Naive thymus-derived CD4-positive, alpha-beta T cell (primary cell): ENCODE measurements at places on chromosomes 4 and X. TPM values are rescaled to one million over a fixed set of nuclear protein-coding genes. Genes with fewer than 3 reads are reported as not detected.

SHROOM4 gene
- polyA plus RNA-seq = not detected

- no peaks in the 10 kb centered on the region for H3K4me1 ChIP-seq
- no peaks in the 10 kb centered on the region for H3K36me3 ChIP-seq
- H3K4me3 ChIP-seq = no peak overlapping the region
- H3K27me3 ChIP-seq = no peaks in the 10 kb centered on the region
- H3K27ac ChIP-seq = no peak overlapping the region
Measured at GRCh38 chr4:6444582-6444981, 27.8 kb downstream of the PPP2R2C start.

HSFX4 gene
- polyA plus RNA-seq = not detected

MAGEA4 gene
- polyA plus RNA-seq = not detected

DNA sequence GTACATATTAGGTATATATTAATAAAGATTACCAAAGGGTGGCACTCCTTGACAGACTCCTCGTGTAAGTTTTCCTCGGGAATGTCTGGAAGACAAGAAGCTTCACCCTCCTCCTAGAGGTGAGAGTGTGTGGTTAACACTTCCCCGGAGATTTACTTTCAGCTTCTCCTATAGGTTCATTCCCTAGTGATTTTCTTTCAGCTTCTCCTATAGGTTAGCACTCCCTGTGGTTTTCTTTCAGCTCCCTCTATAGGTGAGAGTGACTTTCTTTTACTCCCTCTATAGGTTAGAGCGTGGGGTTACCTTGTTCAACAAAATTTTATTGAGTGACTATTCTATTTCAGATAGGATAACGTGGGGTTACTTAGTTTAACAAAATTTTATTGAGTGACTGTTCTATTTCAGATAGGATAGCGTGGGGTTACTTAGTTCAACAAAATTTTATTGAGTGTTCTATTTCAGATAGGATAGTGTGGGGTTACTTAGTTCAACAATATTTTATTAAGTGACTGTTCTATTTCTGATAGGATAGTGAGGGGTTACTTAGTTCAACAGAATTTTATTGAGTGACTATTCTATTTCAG, 106.0 kb upstream of the PLAC1 start:
- no peaks in the 10 kb centered on the region for H3K4me1 ChIP-seq
- H3K27ac ChIP-seq = no peak overlapping the region
- no peak overlapping the region for H3K4me3 ChIP-seq
- DNase-seq = peak; percentile 12
- no peaks in the 10 kb centered on the region for H3K27me3 ChIP-seq

- no peaks in the 10 kb centered on the region for H3K27me3 ChIP-seq
- peak; percentile 51 for DNase-seq
- no peak overlapping the region for H3K27ac ChIP-seq
- no peak overlapping the region for H3K4me3 ChIP-seq
- H3K36me3 ChIP-seq = no peaks in the 10 kb centered on the region
- no peaks in the 10 kb centered on the region for H3K4me1 ChIP-seq
Measured at GRCh38 chr4:80989921-80990544, 40.5 kb upstream of the BMP3 start.

CT45A3 gene
- polyA plus RNA-seq = not detected

DNA sequence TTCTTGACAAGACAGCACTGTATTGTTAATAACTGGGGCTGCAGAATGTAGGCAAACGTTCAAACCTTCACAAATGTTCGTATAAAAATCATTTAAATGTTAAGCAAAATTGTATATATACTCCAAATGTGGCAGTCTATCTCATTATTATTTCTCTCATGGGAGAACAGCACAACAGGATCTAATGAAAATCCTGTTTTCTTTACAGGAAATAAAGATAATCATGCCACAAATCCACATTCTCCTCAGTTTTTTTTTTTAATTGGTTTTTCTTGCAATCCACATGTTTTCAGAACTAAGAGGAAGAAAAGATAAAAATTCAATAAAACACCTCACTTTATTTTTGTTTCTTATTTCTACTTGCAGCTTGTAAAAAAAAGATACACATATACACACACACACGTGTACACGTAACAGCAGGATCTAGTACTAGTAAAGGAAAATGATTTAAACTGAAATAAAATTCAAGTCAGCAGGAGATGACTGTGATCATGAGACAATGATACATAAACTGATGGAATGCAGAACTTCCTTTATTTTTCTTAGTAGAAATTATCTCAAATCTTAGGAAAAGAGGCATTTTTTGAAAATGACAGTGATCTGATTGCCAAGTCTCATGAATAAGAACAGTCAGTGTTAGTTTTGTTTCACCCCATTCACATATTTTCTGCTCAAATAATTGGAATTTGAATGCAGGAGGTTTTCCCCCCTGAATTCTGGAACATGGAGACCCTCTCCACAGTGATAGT, 11.3 kb downstream of the APBB2 start:
- no peaks in the 10 kb centered on the region for H3K4me1 ChIP-seq
- no peak overlapping the region for H3K4me3 ChIP-seq
- no peaks in the 10 kb centered on the region for H3K36me3 ChIP-seq
- no peaks in the 10 kb centered on the region for H3K27me3 ChIP-seq
- no peak for DNase-seq
- no peak overlapping the region for H3K27ac ChIP-seq

DNA sequence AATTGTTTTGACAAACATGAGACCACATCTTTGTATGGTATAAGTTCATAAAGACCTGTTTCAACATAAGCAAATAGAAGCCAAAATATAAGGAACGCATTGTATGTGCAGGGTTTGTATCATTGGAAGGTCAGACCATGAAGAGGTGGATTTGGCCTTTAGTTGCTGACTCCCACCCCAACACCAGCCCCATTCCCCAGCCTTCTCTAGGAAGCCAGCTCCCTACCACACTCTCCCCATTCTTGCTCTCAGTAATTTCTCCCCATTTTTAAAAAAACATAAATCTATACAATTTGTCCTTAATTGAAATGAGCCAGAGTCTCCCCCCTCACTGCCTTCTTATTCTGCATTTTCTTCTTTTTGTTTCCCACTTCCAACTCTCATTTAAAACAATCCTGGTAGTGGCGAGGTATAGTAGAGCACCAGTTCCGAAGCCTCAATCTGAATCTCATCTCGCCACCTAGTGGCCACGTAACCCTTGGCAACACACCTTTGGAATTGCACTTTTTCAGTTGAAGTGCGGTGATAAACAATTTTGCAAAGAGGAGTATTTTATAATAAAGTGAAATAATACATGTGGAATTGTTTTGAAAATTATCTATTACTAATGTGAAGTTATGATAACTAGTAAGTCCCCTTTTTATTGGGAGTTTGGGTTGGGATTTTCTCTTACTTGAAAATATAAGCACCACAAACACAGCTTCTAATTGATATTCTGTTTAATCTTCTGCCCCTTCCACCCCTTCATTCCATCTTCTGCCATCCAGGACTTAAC, 126.6 kb downstream of the ASB9 start:
- no peaks in the 10 kb centered on the region for H3K36me3 ChIP-seq
- no peak overlapping the region for H3K4me3 ChIP-seq
- no peaks in the 10 kb centered on the region for H3K27me3 ChIP-seq
- peak; percentile 36 for DNase-seq

ADGRG4 gene
- polyA plus RNA-seq = not detected

DNA sequence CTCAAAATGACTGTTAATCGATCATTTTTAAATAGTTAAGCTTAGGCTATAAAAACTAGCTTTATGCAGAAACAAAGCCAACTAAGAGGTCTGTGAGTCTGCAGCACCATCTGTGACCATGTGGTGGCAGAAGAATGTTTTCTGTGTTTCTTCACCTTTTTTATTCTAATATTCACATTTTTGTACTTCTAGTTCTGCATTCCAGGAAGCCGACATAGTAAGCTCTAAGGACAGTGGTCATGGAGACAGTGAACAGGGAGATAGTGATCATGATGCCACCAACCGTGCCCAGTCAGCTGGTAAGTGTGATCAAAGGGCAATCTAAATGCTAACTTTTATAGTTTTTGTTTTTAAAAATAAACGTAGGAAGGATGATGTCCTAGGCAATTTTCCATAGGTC, 5.6 kb downstream of the PCDH10 start:
- H3K27me3 ChIP-seq = peaks cover 2% of the 10 kb centered on the region
- H3K4me3 ChIP-seq = no peak overlapping the region
- no peaks in the 10 kb centered on the region for H3K4me1 ChIP-seq
- H3K27ac ChIP-seq = no peak overlapping the region
- DNase-seq = no peak

- H3K36me3 ChIP-seq = no peaks in the 10 kb centered on the region
- no peaks in the 10 kb centered on the region for H3K27me3 ChIP-seq
- H3K4me1 ChIP-seq = no peaks in the 10 kb centered on the region
- H3K27ac ChIP-seq = no peak overlapping the region
- no peak for DNase-seq
Measured at GRCh38 chr4:151434183-151434860, 25.3 kb downstream of the FHIP1A start.

GRCh38 chrX:97189668-97190067, 306.0 kb downstream of the RPA4 start:
- H3K36me3 ChIP-seq = no peaks in the 10 kb centered on the region
- DNase-seq = no peak
- no peak overlapping the region for H3K4me3 ChIP-seq
- no peaks in the 10 kb centered on the region for H3K27me3 ChIP-seq
- no peaks in the 10 kb centered on the region for H3K4me1 ChIP-seq

DNA sequence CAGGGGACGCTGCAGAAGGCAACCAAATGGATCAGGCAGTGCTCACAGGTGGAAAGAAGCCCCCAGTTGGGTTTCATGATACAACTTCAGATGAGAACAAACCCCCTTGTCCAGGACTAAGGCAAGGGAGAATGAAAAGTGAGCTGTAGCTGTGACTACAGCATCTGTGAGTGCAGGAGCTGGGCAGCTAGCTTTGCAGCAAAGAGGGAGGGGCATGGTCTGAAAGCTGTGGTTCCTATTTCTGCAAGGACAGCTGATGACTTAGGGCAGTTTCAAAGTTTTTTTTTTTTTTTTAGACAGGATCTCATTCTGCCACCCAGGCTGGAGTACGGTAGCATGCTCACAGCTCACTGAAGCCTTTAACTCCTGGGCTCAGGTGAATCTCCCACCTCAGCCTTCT, 1317.4 kb upstream of the DIAPH2 start:
- no peaks in the 10 kb centered on the region for H3K27me3 ChIP-seq
- no peak overlapping the region for H3K27ac ChIP-seq
- H3K4me1 ChIP-seq = no peaks in the 10 kb centered on the region

GAGE12F gene
- polyA plus RNA-seq = not detected

DNA sequence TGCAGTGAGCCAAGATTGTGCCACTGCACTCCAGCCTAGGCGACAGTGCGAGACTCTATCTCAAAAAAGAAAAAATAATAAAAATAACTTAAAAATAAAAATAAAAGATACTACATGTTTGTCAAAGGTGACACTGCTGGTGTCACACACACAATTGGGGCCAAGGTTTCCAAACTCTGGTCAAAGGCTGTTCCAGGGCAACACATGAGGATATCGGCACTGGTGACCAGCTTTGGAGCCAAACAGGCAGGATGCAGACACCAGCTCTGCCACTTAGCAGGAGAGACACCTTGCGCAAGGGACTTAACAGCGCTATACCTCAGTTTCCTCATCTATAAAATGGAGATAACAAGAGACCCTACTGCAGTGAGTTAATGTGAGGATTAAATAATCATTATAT, 52.3 kb downstream of the CD99L2 start:
- no peak for DNase-seq
- no peaks in the 10 kb centered on the region for H3K36me3 ChIP-seq
- no peaks in the 10 kb centered on the region for H3K27me3 ChIP-seq

GRCh38 chrX:75655627-75656026, 129.4 kb downstream of the MAGEE2 start:
- H3K4me3 ChIP-seq = no peak overlapping the region
- no peaks in the 10 kb centered on the region for H3K36me3 ChIP-seq
- no peaks in the 10 kb centered on the region for H3K27me3 ChIP-seq
- H3K4me1 ChIP-seq = no peaks in the 10 kb centered on the region
- DNase-seq = no peak

DNA sequence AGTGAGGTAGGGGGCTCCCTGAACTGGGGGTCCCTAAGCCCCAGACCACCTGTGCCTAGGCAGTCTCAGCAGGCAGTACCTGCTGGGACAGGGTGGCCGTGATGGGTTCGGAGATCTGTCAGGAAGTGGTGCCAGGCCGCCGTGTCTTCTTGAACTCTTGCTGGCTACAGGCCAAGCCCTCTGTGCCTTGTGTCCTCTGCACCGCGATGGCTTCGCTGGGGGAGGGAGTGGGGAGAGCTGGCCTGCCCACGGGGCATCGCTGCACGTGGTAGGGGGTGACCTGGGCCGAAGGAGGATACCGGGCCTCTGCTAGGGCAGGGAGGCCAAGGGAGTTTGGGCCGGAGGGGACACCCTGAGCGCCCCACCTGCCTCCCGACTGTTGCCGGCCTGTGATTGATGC, 96.7 kb upstream of the NKX1-1 start:
- no peaks in the 10 kb centered on the region for H3K36me3 ChIP-seq
- H3K27me3 ChIP-seq = no peaks in the 10 kb centered on the region
- H3K4me1 ChIP-seq = no peaks in the 10 kb centered on the region
- H3K27ac ChIP-seq = no peak overlapping the region
